ENCODE measurements at places on chromosomes 6 and 20.

DNA sequence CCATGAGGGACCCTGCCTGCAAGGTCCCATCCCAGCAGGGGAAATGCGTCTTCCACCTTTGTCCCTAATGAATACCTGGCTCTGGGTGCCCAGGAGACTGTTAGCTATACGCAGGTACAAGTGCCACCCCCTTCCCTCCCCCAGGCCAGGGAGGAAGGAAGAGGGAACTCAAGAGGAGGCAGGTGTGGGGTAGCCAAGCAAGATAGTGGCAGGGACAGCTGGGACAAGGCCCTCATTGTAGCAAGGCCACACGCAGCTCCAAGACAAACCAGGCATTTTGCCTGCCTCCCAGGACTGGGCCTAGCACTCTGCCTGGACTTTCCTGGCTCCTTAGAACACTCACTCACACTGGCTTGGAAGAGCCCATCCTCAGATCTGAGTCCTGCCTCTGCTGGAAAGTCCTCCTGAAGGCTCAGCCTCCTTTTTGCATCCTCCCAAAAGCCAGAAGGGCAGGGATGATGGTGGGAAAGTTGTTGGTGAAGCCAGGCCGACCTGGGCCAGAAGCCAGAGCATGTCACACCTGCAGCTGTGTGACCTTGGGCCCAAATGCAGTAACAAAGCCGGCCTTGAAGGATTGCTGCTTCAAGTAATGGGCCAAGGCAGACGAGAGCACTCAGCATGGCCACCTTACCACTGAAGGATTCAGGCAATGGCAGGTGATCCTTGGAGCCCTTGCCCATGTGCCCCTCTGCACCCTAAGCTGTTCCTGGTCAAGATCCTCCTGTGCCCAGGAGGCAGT, 27.7 kb downstream of the SNPH start:
- ATAC-seq: no peak

- peak; percentile 67 for ATAC-seq
Observed at GRCh38 chr6:14876778-14877613, 368.9 kb upstream of the JARID2 start.

DNA sequence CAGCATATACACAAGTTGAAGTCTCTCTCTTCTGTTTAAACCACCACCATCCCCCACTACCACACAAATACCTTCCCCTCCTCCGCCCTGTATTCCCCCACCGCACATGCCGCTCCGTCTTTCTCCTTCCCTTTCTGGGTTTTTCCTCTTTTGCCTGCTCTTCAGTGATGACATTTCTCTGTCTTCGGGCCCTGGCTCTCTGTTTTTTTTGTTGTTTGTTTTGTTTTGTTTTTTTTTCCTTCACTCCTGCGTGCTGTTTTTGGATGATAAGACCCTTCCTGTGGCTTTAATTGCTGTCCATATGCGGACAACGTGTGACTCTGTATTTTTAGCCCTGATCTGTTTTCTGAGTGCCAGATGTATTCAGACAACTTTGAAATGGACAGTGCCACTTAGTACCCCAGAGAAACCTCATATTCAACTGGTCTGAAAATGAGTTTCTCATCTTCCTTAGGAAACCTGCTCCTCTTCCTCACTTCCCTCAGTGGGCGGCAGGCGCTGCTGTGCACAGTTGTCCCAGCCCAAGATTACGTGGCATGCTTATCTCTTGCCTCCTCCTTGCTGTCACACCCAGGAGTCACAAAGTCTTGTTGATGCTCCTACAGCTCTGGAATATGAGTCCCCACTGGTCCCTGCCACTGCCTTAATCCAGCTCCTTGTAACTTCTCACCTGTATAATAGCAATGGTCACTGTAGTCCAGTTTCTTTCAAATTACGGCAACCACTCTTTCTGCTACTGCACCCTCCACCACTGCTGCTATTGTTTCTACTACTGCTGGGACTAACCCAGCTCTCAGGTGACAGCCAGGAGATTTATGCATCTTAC, 8.2 kb downstream of the PPP1R14C start:
- ATAC-seq: no peak

- no peak for ATAC-seq
Observed at GRCh38 chr6:18973251-18973650, 586.1 kb downstream of the RNF144B start.

- no peak for ATAC-seq
Observed at GRCh38 chr6:139722530-139722929, 348.1 kb upstream of the CITED2 start.
